ENCODE measurements at places on chromosomes 5 and 9. TPM values are rescaled to one million over a fixed set of nuclear protein-coding genes. Genes with fewer than 3 reads are reported as not detected.

CDX1 gene
- 0.89 TPM for polyA plus RNA-seq

SLC27A6 gene
- 2.0 TPM for polyA plus RNA-seq

PCDHGA8 gene
- 0.40 TPM for polyA plus RNA-seq

FREM1 gene
- polyA plus RNA-seq: 173 TPM

CHSY3 gene
- polyA plus RNA-seq: 5.3 TPM

OR13C8 gene
- not detected for polyA plus RNA-seq

NTMT1 gene
- 35.3 TPM for polyA plus RNA-seq

HAVCR1 gene
- 2.8 TPM for polyA plus RNA-seq

SAPCD2 gene
- polyA plus RNA-seq: 5.4 TPM

CATSPER3 gene
- 0.98 TPM for polyA plus RNA-seq

- DNase-seq: peak; percentile 66
These were observed 1.3 kb downstream of the MOB3B start for GRCh38 chr9:27528076-27528885.

- no peak for DNase-seq
These were observed 2.9 kb downstream of the ANKDD1B start for GRCh38 chr5:75614176-75614575.

GRCh38 chr5:74401281-74401945 is 239.1 kb downstream of the ENC1 start:
- DNase-seq: no peak

- DNase-seq: no peak
These were observed 6.7 kb downstream of the CNTFR start for GRCh38 chr9:34582787-34583186.

DNA sequence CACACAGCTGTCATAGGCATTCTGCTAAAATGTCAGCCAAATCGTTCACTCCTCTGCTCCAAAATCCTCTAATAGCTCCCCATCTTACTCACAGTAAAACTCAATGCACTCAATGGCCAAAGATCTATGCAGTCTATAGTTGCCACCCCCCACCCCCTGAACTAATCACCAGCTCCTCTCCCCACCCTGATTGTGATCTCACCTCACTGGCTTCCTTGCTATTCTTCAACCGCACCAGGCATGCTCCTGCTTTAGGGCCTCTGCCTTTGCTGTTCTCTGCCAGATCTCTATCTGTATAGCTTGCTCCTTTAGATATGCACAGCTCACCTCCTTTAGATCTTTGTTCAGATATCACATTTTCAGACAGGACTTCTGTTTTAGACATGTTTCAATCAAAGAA is 33.2 kb upstream of the SNX2 start:
- no peak for DNase-seq

DNA sequence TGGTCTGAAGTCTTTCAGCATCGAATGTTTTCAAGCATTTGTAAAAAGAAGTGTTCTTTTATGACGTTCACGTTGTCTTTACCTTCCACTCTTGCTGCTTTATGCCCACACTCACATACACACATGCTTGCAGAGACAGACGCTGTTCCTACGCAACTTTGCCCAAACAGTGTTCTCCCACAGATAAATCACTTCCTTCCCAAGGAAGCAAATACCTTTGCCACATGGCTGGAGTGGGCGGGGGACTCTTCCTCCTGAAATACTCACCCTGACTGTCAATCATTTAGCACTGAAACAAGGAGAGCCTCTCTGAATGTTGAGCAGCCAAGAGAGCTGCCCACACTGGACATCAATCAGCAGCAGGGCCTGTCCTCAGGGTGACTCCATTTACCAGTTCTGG is 22.4 kb upstream of the ASTN2 start:
- no peak for DNase-seq

DNA sequence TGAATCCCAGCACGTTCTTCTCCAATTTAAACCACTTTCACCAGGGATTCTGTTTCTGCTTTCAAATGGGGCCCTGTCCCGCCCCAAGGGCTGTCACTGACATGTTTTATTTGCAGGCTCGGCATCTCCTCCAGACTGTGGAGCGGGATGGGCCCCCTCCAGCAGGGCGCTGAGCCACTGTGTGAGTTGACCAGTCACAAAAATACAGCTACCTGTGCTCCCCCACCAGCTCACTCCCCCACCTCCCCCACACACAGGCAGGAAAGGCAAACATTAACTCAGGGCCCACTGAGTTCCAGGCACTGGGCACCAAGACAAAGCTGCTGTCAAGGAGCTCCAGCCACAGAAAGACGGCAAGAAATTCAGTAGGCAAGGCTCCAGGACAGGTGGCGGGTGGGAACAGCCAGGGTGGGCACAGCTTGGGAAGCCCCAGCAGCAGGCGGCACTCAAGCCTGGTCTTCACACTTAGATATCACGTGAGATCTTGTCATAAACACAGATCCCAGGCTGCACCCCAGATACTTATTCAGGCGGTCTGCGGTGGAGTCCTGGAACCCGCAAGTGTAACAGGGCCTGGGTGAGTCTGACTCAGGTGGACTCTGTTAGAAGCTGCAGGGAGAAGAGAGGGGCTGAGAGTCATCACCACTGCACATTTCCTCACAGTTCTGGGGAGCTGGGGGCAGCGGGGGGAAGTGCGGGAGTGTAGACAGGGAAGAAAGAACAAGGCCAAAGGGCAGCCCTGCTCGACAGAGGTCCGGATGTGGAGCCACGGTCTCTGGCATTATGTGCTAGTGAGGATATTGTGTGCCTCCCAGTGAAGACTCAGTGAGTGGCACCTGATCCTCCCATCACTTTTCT is 44.7 kb downstream of the OR2V1 start:
- no peak for DNase-seq

DNA sequence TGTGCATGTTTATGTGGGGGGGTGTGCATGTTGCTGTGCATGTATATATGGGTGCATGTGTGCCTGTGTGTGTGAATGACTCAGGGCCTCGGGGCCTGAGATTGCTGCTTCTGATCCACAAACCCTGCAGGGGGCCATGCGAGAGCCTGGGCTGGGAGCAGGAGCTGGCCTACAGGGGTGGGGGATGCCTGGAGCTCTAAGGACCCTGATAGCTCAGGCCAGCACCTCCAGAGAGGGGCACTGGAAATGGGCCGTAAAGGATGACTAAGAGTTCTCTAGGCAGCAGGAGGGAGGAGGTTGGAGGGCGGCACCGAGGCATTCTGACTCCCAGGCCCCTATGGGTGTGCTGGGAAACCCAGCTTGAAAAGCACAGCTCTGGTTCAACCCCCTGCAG is 6.9 kb upstream of the UBAC1 start:
- no peak for DNase-seq

DNA sequence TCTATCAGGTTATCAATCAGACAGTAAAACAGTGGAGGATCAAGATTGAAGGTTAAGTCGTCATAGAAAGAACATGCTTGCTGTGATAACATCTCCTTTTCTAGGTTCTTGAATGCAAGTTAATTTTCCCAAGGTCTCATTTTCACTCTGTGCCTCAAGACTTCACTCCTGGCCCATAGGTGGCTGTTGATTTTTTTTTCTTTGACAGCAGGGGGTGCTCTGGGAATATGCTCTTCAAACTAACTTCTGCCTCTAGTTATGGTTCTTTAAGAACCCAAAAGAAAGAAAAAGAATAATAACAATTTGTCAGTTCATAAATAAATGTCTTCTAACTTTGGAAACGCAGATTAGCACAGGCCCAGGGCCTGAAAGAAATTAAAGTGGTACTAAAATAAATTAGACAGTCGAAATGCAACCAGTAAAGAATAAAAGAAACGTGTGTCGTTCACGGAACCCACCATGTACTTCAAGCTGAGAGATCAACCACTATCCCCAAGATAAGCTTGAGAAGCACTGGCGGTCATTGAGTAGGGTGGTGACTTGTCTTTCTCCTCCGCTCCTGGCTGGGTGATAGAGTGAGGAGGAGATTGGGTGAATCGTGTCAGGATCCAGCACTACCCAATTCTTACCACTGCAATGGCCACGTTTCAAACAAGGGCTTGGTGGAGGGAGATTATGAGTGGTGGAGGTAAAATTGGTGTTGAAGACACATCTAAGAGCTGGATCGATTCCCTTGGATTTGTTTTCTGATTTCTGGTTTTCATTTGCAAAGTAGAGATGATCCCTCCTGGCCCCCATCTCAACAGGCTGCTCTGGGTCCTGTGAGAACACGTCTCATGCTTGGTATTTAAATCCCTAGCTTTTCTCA is 93.4 kb upstream of the IRX4 start:
- no peak for DNase-seq

- no peak for DNase-seq
These were observed 32.8 kb upstream of the PITX1 start for GRCh38 chr5:135066781-135067180.

GRCh38 chr9:33143241-33143661 is 23.9 kb downstream of the B4GALT1 start:
- DNase-seq: no peak

- DNase-seq: no peak
These were observed 24.6 kb downstream of the SPARC start for GRCh38 chr5:151661968-151662732.

DNA sequence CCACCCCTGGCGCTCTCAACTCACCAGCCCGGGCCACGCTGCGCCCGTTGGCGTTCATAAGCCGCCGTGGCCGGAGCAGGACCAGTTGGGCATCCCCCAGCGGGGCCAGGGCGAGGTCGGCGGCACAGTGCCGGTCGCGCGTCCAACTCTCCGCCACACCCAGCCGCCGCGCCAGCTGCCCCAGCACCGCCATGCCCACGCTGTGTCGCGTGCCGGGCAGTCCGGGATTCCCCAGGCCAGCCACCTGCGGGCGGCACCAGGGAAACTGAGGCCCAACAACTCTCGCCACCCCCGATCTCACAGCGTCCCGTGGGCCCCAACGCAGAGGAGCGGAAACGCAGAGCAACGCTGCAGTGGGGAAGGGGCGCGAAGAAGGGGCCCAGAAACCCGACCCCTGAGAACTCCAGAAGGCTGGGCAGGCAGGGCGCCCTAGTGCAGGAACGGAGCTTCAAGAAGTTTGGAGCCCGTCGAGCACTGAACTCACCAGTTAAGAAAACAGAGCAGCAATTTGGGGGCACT is 453 bp downstream of the PTRH1 start:
- DNase-seq: no peak

DNA sequence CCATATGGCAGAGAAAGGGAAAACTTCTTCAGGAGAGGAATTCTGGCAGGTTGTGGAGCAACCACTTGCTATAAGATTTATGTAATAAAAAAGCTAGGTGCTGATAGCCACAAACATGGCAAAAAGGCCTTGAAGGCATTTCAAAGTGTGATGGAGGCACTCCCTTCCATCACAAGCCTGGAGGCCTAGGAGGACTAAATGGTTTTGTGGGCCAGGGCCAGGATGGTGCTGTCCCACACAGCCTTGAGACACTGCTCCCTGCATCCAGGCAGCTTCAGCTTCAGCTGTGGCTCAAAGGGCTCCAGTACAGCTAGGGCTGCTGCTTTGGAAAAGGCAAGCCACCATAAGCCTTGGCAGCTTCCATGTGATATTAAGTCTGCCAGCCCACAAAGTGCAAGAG is 632.8 kb downstream of the BRINP1 start:
- DNase-seq: no peak

- no peak for DNase-seq
These were observed 19.2 kb upstream of the CD180 start for GRCh38 chr5:67215519-67216471.

GRCh38 chr5:120297616-120298015 is 166.5 kb upstream of the PRR16 start:
- DNase-seq: no peak

Data from right renal cortex interstitium (tissue), 3 donors.